Caco-2 (cell line): ENCODE measurements at places on chromosomes 13 and 19.

- no peak for DNase-seq
Measured at GRCh38 chr13:23898101-23898500, 799 bp upstream of the C1QTNF9B start.

- no peak for DNase-seq
Measured at GRCh38 chr19:48530066-48530720, 18.6 kb upstream of the LMTK3 start.

- no peak for DNase-seq
Measured at GRCh38 chr19:19110410-19111135, 27.7 kb downstream of the TMEM161A start.

DNA sequence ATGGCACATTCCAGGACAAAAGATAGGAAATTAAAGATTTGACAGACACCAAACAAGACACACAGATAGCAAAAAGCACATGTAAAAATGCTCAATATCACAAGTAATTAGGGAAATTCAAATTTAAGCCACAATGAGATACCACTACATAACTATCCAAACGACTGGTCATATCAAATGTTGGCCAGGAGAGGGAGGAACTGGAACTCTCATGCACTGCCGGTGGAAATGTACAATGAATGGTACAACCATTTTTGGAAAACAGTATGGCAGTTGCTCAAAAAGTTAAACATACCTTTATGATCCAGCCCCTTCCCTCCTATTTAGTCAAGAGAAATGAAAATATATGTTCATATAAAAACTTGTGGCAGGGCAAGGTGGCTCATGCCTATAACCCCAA lies 36.8 kb upstream of the CYP2S1 start:
- no peak for DNase-seq

GRCh38 chr13:111367340-111367739 lies 46.9 kb downstream of the TEX29 start:
- DNase-seq, result no peak

DNA sequence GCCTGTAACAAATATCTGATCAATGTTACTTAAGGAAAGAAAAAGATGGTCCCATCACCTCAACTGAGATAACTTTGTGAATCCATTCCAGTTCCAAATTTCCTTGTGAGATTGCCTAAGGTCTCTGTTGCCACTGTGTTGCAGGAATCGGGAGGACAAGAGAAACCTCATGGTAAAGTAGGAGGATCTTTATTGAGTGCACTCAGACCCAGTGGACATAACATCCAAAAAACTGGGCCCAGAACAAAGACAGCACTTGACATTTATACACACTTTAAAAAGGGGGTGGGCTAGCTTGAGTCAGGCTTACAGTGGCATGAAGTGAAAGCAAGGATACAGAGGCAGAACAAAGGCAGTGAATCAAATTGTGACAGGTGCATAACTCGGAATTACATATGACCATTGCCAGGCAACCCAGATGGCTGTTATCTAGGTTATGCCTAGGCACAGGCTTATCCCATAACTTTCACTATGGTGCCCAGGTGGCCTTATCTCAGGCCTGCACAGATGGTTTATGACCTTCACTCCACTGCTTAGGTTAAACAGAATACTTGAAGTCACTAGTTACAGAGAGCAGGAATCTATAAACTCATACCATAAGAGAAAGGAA lies 459.4 kb upstream of the PCDH20 start:
- no peak for DNase-seq

- DNase-seq, result no peak
Measured at GRCh38 chr19:13241231-13242104, 91.3 kb downstream of the IER2 start.

GRCh38 chr13:36804588-36804987 lies 14.4 kb upstream of the RFXAP start:
- no peak for DNase-seq

DNA sequence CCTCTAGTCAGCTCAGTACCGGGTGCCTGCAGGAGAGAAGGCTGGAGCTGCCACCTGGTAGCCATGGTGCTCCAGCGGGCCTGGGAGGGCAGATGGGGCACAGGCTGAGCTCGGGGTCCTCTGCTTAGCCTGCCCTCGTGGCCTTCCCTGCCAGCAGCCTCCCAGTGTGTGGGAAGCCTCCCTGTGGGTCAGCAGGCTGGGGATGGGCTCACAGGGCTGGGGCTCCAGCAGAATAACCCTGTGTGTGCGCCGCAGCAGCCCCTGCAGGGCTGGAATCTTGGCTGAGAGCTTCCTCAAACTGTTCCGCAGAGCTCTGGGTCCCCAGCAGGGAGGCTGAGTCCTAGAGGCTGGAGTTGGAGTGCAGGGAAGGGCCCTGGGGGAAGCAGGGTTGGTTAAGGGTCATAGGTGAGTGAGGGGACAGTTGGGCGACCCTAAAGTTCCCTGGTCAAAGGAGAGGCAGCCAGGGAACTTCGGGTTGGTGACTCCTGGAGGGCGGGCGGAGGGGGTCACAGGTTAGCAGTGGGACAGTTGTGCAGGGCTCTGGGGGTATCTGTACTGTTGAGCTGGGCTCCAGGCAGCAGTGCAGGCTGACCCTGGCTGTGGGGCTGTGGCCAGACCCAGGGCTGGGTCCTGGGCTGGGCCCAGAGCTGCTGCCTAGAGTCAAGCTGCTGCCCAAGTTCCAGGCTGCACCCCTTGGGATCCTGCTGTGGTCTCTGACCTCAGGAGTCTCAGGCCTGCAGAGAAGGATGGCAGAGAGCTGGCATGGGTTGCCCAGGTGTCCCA lies 14.0 kb downstream of the ARHGAP33 start:
- no peak for DNase-seq

DNA sequence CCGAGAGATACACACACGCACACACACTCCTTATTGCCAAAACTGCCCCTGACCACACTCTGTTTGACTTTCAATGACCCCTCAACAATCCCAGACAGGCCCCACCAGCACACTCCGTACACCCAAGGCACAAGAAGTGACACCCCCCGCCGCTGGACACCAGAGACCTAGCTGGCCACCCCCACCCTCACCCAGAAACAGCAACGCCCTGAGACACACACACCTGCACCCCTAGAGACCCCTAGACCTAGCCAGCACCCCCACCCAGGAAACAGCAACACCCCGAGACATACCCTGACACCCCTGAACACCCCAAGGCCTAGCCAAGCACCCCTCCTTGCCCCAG lies 1.1 kb upstream of the PTGER1 start:
- no peak for DNase-seq

DNA sequence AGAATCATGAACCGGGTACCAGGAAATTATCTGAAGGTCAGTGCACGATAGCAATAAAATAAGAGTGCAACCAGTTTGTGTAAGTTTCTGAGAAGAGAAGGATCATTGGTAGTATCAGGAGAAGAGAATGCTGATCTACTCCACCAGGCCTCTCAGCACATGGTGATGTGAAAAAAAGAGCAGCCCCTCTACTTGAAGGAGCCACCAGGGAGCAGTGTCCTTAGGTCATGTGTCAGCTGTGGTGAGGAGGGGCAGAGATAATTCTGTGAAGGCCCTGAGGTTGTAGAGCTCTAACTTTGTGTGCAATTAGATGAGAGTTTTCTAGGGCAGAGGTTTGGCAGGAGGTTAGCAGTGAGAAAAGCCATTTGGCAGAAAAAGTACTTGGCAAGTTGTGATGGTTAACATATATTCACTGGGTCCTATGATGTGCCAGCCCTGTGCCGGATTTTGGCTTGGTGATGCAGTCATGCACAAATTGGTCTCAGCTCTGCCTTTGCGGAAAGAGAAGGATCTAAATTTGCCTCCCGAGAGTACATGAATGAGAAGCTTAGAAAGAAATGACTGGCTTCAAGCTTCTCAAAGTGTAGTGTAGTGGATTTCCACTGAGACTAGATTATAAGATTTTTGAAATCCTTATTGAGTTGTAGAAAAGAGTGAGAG lies 19.2 kb upstream of the ZC3H13 start:
- DNase-seq, result peak; percentile 40

GRCh38 chr19:5016781-5017180 lies 47.9 kb downstream of the KDM4B start:
- DNase-seq, result no peak

- DNase-seq, result no peak
Measured at GRCh38 chr13:50644081-50644871, 199.2 kb downstream of the DLEU7 start.

GRCh38 chr13:30622551-30622950 lies 4.8 kb downstream of the USPL1 start:
- DNase-seq, result no peak
